NCI-H526 treated with DMSO at 0.1 percent for 48 hours (cell line): ENCODE measurements at places on chromosomes 7 and 10.

GRCh38 chr10:100650693-100651092, 94.7 kb upstream of the PAX2 start:
- DNase-seq, result no peak

DNA sequence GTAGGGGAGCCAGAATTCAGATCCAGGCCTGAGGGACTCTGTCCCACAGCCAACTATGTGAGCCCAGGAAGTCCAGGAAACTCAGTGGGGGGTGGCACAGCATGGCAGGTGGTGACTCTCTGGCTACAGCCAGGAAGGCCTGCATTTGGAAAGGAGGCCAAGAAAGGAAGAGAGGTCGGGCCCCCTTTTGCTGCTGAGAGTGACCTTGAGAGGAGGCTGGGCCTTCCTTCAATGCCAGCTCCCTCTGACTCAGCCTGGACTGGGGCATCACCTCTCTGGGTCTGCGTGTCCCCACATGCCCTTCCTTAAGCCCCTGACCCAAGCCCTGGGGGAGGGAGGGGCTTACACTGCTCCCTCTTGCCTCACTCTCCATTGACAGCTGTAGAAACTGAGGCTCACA, 6.4 kb upstream of the MYL10 start:
- DNase-seq, result no peak

DNA sequence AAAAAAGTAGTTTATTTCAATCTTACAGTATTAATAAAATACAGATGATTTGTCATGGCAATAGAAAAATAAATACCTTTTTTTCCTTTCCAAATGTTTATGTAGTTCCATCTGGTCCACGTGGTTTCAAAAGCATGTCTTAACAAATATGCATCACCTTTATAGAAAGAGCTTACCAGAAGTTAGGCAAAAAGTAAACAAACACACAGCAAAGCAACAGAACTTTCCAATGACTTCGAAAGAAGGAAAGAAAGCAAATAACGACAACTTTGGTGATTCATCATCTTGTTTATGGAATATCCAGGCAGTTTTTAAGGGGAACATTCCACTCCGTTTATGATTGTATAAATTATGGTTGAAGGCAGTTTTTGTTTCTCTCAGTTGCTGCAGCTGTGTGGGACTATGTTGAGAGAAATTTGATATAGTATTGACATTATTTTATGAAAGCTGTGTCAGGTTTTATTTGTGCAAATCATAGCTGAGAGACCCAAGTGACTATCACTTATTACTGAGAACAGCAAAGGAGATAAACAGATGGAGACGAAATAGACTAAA, 203.1 kb downstream of the CDC14C start:
- DNase-seq, result no peak

DNA sequence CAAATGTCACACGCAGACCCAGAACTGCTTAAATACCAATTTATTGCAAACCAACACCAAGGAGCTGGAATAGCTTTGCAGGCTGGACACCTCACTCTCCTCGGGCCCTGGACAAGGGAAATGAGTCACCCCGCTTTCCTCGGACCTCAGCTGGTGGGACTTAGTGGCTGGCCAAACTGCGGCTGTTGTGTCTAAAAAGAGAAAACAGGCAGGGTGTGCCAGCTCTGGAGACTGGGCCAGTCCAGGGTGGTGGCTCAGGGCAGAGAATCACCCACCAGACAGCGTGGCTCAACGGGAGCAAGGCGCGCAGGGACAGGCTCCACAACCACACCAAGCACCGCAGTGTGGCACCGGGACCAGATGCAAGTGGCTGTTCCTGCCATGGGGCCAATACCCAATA, 58.2 kb upstream of the CAMK2B start:
- DNase-seq, result no peak

DNA sequence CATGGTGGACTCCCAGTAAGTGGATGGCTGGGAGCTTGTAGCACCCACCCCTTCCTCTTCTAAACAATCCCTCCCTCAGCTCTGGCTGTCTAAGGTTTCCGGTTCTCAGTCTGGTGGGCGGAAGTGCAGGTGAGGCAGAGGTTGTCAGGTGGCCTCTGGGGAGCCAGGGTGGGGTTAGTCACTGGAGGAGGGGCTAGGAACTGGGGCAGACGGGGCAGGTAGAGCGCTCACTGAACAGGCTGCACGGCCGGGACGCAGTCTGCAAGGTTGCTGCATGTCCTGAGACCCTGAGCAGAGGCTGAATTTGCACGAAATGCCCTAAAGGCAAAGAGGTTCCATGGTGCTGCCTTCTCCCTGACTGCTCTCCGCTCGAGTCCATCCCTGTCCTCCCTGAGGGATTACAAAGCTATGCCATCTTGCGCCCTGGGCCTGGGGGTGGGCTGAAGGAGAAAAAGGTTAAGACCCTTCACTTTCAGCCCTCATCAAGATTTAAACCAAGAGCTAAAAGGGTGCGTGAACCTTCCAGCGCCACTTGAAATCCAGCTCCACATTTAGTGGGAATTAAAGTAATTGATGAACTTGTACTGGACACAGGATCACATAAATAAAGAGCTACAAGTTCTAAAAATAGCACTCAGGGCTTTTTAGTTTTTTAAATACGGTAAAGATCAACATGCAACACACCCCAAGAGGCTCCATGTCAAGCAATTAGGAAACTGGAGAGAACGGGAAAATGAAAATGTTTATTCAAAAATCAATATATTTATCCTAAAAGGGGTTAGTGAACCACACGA, 62.3 kb upstream of the CTBP2 start:
- DNase-seq, result no peak

DNA sequence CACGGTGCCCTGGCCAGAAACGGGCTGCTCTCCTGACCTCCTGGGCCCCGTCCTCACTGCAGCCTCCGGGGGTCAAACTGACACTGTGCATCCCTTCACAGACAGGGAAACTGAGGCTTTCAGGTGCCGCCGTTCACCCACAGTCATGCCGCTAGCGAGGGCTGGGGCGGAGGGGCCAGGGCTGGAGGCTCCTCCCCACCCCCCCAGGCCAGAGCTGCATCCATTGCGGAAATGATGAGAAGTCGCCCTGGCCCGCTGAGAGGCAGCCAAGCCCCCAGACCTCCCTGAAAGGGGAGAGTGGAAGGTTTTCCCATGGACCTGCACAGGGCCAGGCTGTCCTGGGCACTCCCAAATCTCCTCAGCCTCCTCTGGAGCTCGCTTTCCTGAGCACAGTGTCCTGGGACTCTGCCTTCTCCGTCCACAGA, 16.5 kb upstream of the INPP5A start:
- DNase-seq, result no peak

DNA sequence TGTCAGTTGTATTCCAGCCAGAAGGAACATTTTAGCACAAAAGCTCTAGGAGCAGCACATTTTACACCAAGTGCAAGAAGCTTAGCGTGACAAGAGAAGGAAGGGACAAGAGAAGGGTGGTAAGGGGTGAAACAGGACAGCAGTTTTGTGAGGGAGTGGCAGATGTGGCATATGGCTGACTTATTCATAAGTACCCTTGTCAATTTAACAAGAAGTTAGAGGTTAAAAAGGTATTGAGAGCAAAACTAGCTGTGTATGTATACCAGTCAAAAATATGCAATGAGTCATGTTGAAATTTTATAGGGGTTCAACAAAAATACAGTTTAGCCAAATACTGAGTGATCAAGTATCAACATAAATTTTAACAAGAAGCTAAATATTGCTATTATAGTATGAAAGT, 561.5 kb upstream of the POT1 start:
- no peak for DNase-seq

DNA sequence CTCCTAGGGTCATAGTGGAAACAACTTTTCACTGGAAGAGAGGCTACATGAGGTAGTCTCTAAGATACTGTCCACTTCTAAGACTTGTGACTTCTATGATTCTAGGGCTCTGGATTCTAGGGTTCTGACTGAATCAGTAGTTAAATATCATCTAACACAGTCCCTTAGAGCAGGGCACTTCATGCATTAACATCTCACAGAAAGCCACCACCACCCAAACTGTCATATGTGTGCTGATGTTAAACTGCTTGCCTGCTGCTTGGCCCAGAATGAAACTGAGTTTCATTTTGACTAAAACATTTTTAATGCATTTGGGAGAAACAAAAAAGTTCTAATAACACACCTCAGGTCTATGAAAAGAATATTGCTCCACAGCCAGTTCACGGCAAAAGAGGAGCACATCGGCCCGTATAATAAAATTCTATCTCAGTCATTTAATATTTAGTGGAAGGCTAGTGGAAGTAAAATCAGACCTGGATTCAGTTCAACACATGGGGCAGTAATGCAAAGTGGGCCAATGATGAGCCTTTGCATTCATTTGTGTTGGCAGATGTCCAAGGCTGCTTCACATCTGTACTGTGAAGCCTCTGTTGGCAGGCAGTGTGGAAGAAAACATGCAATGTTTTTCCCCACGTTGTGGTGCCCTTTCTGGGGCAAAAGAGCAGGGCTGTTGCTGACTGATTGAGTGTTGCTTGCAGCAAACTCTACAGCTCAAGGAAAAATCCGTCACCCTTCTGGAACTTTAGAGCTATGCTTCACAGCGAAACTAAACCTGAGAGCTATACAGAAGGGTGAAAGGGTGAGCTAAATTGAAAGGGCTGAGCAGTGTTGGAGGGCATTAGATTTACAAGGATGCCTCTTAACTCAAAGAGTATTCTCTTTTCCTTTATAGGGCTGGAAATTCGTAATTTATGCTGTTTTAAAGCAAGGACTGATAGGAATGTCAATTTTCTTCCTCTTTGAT, 33.5 kb upstream of the AUTS2 start:
- peak; percentile 66 for DNase-seq

GRCh38 chr10:20552382-20552781, 344.7 kb downstream of the NEBL start:
- no peak for DNase-seq

DNA sequence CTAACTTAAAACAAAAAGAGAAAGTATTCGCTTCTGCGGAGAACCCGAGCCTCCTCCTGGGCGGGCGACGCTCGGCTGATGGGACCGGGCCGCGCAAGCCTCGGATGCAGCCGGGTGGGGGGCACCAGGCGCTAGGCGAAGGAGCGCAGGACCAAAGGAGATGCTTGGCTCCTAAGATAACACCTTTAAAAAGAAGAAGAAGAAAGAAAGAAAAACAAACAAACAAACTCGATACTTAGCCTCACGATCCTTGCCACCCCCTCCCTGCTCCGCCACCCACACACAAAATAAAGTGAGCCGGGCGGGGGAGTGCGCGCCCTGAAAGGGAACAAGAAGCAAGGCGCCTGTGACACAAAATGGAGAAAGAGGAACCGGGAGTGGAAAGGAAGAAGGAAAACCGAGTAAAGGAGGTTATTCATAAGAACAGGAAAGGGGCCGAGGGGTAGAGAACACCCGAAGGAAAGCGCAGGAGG, 34.0 kb upstream of the EBLN1 start:
- DNase-seq, result peak; percentile 19

DNA sequence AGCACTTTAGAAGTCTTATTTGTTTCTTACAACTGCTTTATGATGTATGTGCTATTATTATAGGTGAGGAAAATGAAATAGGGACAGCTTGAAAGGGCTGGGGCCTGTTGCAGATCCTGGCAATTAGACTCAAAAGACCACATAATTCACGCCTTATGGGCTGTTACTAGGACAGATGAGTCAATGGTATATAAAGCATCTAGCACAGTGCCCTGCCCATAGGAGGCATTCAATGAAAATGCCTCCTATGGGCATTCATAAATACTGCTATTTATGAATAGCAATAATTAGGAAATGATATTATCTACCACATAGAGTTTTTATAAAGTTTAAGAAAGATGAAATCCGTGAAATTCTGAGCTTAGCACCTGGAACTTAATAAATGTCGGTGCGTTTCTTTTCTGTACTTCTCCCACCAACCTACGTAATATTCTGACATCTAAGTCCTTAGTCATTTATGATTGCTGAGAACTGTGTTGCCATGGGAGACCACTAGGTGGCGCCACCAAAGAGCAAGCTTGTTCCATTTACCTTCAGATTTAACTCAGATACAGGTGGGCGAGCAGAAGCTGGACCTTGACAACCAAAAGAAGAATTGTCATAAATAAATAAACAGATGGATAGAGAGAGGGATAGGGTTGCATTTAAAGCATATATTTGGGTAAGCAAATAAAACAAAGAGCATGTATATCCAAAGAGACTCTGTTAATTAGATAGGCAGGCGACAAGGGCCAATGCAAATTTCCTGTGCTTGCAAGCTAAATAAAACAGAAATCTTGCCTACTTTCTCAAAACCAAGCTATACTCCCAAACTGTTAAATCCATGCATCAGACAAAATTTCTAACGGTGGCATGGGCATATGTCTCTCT, 699.9 kb downstream of the INHBA start:
- DNase-seq, result peak; percentile 98

- DNase-seq, result no peak
Measured at GRCh38 chr10:47297866-47298540, 2.0 kb upstream of the GDF10 start.

DNA sequence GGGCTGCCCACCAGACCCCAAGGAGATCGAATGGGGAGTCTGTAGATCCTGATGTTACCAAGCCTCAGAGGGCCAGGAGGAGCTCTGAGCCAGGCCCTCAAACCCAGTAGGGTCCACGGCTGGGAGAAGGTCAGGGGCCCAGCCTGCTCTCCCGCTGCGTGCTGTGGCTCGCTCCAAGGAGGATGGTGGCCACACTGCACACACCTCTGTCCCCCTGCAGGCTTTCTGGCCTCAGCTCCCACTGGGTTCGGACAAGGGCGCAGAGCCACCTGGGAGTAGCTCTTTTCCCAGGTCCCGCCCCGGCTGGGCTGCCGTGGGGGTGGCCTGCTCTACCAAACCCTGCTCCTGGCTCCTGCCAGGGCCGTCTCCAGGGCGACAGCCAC, 175.8 kb downstream of the ZNF248 start:
- no peak for DNase-seq

GRCh38 chr7:154613811-154614210, 389.1 kb downstream of the PAXIP1 start:
- DNase-seq, result no peak

- no peak for DNase-seq
Measured at GRCh38 chr7:25116621-25117020, 8.4 kb downstream of the CYCS start.

GRCh38 chr10:75722609-75723008, 291.2 kb downstream of the LRMDA start:
- no peak for DNase-seq

DNA sequence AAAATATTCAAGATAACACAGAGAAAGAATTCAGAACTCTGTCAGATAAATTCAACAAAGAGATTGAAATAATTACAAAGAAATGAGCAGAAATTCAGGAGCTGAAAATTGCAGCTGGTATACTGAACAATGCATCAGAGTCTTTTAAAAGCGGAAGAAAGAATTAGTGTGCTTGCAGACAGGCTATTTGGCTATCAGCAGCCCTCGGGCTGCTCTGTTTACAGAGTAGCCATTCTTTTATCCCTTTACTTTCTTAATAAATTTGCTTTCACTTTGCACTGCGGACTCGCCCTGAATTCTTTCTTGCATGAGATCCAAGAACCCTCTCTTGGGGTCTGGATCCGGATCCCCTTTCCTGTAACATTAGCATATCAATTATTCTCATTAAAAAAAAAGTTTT, 1040.0 kb downstream of the SORCS3 start:
- no peak for DNase-seq
